ENCODE measurements at places on chromosomes 6 and 20. TPM values are rescaled to one million over a fixed set of nuclear protein-coding genes. Genes with fewer than 3 reads are reported as not detected.

DNA sequence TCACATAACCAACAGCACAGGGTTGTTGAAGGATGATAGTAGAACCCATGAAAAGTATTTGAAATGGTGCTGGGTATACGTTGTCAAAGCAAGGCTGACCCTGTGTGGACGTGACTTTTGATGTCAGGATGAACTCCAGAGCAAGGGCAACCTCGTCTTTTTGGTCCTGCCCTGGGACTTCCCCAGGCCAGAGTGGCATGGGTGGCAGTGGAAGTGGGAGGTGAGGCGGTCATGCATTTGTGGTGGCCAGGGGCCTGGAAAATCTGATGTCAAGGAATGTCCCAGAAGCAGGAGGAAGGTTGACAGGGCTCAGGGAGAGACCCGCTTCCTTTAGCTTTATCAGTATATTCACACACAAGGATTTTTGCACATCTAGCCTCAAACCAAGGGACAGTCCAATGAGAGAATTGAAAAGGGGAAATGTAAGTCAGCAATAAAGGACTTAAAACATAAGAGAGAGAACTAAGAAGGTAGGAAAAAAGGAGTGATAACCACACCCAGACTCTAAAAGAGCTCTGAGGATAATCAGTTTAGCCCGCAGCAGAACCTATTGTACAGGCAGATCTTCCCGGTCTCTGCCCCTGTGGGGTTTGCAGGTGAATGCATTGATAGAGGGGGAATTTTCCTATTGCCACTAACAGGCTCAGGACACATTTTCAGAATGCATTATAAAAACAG, 98.8 kb upstream of the HDGFL1 start:
- DNase-seq, result no peak

DNA sequence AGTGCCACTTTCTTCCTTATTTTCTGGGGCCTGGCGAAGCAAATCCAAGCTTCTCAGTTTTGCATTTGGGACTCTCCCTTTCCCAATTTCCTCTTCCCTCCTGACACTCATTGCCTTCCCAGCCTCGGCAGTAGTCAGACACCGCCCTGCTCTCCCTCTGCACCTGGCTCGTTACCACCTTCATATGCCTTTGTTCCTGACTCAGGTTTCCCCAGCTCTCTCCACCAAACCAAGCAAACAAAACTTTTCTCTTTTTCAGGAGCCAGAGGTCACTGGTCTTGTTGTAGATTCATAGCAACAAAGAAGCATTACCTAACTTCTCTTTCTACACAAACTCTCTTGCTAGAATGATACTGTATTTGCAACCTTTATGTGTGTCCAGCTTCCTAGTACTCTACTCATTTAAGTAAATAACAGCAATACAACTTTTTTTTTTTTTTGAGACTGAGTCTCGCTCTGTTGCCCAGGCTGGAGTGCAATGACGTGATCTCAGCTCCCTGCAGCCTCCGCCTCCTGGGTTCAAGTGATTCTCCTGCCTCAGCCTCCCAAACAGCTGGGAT, 9.0 kb upstream of the ZC3H12D start:
- no peak for DNase-seq

- no peak for DNase-seq
Measured at GRCh38 chr6:105949869-105950268, 136.3 kb upstream of the PRDM1 start.

Gene RAET1E
- total RNA-seq, result 5.5 TPM

Gene NEDD9
- total RNA-seq, result 65.8 TPM
